AML-193 (cell line): ENCODE measurements at places on chromosomes 3 and 15.
A peak's percentile ranks its signal among the peaks of the same experiment; 100 is the strongest.

DNA sequence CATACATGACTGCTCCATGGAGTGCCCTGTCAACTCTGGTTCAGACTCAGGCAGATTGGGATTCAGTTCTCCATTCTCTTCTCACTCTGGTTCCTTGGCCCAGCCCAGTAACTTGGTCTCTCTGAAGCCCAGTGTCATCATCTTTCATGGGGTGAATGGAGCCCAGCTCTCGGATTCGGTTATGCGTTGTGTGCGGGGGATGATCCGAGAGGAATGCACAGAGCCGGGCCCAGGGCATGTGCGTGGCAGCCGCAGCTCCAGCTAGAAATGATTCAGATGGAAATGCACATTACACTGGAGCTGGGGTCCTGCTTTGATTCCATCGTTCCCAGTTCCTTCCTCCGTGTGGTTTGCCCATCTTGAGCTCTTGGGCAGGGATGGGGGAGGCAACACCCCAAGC is 189.4 kb downstream of the FEZF2 start:
- DNase-seq: no peak

DNA sequence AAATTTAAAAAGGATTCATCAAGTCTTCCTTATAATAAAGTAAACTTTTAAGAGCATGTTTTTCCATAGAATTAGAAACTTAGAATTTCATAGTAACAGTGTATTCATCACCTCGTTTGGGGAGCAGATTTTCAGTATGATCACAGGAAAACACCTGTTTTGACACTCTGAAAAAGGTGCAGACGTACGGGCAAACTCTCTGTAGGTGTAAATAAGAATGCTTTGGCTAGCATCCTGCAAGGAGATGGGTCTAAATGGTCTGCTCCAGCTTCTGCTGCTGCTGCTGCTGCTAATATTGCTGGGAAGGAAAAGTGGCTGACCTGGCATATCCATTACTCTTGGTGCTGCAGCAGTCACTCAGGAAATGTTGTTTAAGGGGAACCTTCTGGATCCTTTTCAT is 66.0 kb downstream of the MBNL1 start:
- DNase-seq: no peak

DNA sequence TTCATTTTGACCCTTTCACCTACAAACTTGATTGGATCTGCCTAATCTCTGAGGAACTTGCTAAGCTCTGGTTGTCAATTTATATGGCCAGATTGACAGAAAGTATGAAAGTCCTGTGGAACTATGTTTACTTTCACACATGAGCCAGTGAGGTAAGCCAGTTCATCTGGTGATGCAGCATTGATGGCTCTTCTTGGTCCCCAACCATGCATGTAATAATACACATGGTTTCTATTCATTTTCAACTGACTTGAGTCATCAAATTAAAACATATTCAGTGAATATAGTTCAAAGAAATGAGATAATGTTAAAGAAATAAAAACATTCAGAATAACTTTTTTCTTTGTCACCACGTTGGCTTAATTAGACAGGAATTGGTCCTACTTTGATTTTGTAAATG is 336.1 kb upstream of the THBS1 start:
- no peak for DNase-seq

- no peak for DNase-seq
These were observed 643 bp upstream of the RNU5B-1 start for GRCh38 chr15:65303687-65304380.

DNA sequence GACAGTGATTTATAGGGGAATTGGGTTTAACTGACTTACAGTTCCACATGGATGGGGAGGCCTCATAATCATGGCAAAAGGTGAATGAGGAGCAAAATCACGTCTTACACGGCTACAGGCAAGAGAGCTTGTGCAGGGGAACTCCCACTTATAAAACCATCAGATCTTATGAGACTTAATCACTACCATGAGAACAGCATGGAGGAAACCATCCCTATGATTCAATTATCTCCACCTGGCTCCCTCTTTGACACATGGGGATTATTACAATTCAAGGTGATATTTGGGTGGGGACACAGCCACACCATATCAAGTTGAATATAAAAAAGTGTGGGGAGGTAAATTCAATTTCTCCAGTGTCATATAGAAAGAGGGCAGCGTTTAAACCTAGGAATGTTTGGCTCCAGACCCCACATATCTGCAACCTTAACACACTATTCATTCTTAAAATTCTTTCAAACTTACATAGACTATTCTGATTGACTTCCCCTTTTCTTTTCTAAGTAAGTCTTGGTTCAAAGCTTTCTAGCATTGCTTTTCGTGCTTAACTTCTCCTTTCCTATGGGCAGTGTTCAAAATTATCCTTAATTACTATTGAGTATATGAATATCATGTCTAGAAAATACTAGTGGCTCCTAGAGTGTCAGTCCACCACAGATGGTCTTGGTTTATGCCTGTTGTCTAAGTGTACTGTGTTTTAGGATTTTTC is 446.7 kb upstream of the GBE1 start:
- DNase-seq: no peak

DNA sequence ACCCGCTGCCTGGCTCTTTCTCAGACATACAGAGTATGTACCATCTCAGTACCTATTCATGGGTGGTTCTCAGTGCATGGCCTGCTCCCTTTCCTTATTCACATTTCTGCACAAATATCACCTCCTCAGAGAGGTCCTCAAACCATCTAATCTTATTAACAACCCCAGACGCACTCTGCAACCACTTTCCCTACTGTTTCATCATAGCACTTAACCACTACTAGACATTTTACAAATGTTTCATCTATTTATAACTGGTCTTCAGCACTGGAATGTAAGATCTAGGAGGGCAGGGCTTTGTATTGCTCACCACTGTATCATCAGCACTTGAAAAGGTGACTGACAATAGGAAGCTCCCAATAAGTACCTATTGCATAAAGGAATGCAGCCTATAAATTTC is 45.1 kb downstream of the TNIK start:
- no peak for DNase-seq

DNA sequence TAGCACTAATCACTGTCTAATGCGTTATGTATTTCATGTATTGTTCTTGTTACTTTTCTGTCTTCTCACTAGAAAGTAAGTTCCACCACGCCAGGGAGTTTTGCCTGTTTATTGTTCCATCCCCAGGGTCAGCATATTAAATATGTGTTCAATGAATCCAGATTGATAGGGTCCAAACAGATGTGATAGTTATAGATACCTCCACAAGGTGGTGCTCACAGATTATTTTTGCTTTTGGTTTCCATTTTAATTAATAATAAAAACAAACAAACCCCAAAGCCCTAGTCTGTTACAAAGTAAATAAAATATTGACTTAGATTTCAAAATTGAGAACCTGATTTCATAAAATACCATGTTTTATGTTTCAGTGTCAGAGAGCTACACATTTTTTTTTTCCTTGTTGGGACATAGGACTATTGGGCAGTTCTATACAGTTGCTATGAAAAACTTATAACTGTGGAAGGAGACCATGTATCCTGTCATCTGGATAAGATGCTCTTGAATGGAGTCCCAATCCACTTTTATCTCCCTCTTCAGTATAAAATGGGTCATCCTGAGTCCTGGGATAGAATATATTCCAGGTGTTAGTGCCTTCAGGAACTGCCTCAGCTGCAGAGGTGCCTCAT is 12.4 kb downstream of the OTOL1 start:
- peak; percentile 59 for DNase-seq

DNA sequence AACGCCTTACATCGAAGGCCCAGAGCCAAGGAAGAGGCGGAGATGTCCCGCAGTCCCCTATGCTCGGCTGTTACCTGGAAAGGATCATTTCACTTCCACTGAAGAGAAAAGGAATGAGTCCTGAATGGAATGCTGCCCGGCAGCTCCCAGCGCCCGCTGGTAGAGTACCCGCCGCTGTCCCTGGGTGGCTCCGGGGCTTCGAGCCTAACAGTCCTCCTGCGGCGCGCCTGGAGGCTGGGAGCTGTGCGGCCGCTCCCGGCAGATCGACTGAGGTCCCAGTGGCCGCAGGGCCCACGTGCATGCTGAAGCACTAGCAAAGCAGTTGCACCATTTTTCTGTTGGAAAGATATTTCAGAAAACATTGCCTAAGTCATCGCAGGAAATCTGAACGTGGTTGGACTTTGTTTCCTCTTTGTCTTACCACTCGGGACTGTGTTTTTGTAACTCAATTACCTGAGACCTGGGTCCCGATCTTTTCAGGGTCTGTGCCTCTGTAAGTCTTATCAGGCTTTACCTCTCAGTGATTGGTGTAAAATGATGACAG is 984 bp downstream of the RNU6-1 start:
- DNase-seq: peak; percentile 62

DNA sequence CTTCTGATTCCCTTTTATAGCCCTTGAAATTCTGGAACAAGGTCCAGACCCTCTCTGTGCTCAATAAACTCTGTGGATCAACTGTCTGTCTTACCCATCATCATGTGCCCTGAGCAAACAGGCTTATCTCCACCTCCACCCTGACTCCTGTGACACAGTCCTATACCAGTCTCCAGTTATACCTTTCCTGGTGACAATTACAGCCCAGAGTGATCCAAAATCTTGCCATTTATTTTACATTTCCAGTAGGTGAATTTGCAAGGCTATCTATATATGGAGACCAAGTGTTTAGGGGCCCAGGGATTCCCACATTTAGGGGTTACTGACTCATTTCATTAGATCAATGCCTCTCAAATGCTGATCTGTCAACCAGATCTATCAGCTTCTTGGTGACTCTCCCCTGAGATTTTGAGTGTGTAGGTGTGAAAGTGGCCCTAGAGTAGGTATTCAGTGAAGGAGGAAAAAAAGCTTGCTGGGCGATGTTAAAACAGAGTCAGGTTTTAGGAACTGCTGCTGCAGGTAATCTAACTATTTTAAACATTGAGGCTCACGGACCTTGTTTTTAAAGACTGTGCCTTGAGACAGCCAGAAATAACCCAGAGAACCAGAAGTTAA is 229.6 kb upstream of the WNT5A start:
- no peak for DNase-seq

DNA sequence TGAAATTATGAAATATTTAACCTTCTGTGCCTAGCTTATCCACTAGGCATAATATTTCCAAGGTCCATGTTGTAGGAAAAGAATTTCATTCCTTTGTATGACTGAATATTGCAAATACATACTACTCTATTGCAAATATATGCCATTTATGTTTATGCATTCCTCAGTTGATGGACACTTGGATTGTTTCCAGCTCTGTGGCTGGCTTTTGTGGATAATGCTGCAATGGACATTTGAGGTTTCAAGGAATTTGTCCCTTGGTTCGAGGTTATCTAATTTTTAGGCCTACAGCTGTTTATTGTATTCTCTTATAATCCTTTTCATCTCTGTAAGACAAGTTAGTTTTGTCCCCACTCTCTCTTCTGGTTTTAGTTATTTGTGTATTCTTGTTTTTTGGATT is 7.7 kb upstream of the AADACL2 start:
- no peak for DNase-seq

DNA sequence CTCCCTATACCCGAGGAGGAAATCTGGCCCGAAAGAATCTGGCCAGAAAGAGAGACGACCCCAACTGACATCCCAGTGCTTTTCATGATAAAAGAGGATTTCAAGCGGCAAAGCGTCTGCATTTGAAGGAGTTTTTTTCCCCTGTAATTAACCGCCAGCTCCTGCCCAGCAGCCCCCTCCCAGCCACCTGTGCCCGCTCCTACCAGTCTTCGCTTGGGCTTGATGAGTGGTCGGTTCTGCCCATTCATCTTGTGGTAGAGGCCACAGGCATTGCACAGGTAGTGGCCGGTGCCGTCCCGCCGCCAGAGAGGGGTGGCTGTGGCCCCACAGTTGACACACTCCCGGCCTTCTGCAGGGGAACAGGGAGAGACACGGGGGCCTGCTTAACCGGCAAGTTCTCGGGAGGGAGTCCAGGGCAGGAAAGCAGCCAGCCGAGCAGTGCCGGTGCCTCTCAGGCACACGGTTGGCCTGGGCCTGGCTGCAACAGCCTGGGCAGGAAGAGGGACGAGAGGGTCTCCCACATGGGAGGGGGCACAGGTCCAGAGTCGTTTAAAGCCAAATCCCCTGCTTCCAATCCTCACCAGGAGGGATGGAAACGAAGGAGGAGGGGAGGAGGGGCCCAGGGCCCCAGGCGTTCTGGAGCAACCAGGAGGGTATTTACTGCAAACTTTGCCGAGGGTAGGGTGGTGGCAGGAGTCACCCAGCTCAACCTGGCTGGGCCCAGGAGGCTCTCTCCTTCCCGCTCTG is 9.2 kb downstream of the GATA2 start:
- no peak for DNase-seq

- no peak for DNase-seq
These were observed 86.8 kb downstream of the NAALADL2 start for GRCh38 chr3:174945951-174946350.

GRCh38 chr3:107265526-107265925 is 111.7 kb upstream of the CCDC54 start:
- DNase-seq: no peak

GRCh38 chr3:62679988-62680387 is 195.2 kb downstream of the CADPS start:
- DNase-seq: no peak
